Cardiac fibroblast (primary cell): ENCODE measurements at places on chromosomes 1 and 21.

DNA sequence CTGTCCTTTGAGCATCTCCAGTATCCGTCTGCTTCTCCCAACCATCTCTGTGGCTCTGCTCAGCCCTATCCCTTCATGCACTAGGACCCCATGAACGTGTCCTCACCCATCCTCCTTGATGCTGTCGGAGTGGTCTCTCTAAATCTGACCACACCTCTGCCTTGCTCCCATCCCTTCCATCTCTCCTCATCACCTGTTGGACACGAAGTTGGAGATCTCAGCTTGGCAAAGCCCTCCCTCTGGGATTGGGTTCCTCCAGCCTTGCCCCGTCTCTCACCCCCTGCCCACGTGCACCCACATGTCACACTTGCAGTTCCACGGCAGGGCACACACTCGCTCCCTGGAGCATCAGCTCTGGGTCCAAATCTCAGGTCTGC lies 135.7 kb downstream of the ACTL8 start:
- DNase-seq: no peak

DNA sequence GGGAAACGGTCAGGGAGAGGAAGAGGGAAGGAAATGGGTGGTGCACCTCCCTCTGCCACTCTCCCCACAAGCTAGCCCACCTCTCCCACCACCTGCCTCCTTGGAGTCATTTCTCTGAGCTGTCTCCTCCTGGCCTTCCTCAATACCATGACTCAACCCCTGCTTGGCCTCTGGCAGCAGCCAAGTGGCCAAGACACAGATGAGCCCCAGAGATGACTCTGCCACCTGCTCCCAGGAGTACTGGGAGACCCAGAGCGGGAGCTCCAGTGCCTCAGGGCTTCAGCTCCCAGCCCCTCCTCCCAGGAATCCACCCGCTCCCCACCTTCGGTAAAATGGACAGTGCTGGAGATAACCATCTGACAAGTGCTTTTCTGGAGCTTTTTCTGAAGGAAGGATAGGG lies 2.6 kb downstream of the S100A16 start:
- no peak for DNase-seq

- no peak for DNase-seq
Observed at GRCh38 chr1:174954073-174954460, 45.7 kb upstream of the CACYBP start.

GRCh38 chr1:66696771-66697170 lies 55.5 kb upstream of the DYNLT5 start:
- no peak for DNase-seq

DNA sequence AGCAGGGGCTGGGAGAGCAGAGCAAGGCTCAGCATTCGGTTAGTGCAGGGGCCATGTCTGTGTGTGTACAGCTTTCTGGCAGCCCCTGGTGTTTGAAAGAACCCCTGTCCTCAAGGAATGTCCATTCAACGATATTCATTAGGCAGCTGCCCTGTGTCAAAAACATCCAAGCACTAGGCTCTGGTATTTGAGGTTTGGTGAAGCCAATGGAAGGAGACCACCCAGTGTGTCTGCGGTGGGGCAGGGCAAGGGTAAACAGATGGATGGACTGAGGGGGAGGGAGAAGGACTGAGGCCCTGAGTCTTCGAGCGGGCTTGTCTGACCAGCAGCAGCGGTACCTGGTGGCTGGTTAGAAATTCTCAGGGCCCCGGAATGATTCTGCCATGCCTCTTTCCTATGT lies 155.6 kb upstream of the KLHDC7A start:
- no peak for DNase-seq

DNA sequence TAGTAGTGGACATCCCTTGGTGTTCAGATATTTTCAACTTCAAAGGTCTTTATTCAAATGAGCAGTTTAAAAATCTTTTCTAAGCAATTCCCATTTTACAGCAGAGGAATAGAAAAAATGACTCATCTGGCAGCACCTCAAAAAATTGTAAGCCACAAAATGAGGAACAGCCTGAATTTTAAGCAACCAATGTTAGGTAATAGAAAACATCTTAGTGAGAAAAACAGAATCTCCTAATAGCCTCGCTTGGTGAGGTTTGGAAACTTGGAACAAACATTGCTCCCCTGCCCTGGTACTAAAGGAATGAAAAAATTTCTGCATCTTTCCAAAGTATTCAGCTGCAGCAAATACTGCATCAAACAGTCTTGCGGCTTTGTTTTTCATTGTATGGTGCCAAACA lies 264.4 kb downstream of the NTNG1 start:
- peak; percentile 0 for DNase-seq

GRCh38 chr1:11930571-11931445 lies 3.7 kb upstream of the PLOD1 start:
- DNase-seq: peak; percentile 87

DNA sequence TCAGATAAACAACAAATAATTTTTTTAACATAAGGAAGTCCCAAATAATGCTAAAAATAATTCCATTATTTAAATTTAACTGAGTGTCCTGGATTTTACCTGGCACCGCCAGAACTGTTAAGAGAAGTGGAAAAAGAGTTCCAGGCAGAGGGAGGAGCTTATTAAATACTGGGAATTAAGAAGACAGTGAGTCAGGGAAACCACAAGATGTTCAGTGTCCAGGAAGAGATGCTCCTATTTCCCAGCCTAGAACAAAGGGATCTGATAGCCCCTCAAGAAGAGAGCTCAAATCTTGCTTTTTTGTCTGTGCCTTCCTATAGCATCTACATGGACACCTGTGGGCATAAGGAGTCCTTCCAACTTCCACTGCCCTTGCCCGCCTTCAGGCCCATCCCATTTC lies 85.9 kb downstream of the PGM1 start:
- DNase-seq: no peak

DNA sequence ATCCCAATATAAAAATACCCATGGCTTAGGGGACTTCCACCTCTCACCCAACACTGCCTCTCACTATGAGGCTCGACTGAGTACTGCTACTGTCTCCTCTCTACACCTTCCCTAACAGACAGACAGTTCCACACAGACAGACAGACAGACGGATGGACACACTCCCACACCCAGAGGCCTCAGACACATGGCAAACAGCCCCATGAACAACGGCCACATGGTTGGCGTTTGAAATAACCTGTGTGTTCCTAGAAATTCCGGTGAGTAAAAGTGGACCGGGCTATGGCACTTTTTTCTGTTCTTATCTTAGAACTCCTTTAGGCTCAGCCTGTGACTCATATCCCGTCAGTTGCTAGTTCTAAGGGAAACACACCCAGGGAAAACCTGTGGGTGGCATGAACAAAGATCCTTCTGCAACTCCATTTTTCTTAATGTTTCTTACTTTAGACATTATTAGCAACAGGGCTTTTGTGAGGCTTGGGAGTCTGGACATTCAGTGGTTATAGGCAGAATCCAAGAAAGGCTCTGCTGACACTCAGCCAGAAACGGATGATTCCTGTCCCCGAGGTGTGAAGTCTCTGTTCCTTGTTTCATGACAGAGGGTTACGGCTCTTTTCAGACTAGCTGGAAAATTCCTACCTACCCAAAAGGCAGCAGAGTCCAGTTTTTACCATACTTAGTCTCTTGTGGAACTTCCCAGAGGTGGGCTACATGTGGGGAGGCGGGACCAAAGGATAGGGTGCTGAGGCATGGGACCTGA lies 90.5 kb upstream of the TLR5 start:
- DNase-seq: peak; percentile 73
